ENCODE measurements at places on chromosomes 11 and 22.

DNA sequence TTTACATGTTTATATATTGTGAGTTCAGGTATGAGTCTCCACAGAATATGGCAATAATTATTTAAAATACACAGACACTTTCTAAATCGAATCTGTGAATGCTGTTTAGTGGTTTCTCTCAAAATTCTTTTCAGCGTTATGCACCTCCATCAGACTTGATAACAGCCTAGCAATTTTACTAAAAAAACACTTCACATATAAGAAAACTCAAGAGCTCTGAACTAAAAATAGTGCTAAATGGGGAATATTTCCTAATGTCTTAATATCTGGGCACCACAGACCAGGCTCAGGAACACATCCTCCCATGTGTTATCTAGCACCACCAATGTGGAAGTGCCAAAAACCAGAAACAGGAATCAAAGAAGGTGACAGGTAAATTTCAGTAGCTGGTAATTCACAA lies 47.9 kb downstream of the ARHGAP32 start:
- H3K27ac ChIP-seq, result no peak overlapping the region
- H3K36me3 ChIP-seq, result no peaks in the 10 kb centered on the region
- no peaks in the 10 kb centered on the region for H3K4me1 ChIP-seq
- no peaks in the 10 kb centered on the region for H3K27me3 ChIP-seq

- DNase-seq, result no peak
- no peak overlapping the region for H3K4me3 ChIP-seq
- no peaks in the 10 kb centered on the region for H3K36me3 ChIP-seq
Observed at GRCh38 chr22:27715106-27715505, 86.5 kb downstream of the MN1 start.

- no peaks in the 10 kb centered on the region for H3K27me3 ChIP-seq
- H3K36me3 ChIP-seq, result peaks cover 18% of the 10 kb centered on the region
- peak overlapping the region; percentile 97 for H3K27ac ChIP-seq
- peak; percentile 97 for DNase-seq
Observed at GRCh38 chr11:67505605-67506396, 638 bp upstream of the PITPNM1 start.

DNA sequence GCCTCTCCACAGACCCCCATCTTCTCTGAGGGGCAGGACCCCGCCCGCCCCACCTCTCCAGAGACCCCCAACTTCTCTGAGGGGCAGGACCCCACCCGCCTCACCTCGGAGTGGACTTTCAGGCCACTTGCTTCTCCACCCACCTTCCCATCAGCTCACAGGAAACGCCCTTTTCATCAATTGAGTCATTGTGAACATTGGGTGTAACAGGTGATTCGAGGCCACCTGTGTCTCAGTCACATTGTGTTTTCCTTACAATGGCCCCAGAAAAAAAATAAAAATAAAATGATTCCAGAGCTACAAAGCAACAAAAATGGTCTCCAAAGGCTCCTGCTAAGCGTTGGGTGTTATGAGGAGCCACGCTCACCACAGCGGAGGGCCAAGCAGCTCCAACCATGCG lies 36.0 kb downstream of the BRD1 start:
- no peak overlapping the region for H3K4me3 ChIP-seq
- H3K27ac ChIP-seq, result peak overlapping the region; percentile 75
- no peaks in the 10 kb centered on the region for H3K27me3 ChIP-seq
- peak; percentile 35 for DNase-seq
- H3K36me3 ChIP-seq, result peaks cover 37% of the 10 kb centered on the region
- peaks cover 39% of the 10 kb centered on the region for H3K4me1 ChIP-seq

GRCh38 chr11:63443714-63444113 lies 47.3 kb downstream of the PLAAT5 start:
- peak; percentile 44 for DNase-seq
- no peak overlapping the region for H3K27ac ChIP-seq
- no peak overlapping the region for H3K4me3 ChIP-seq
- no peaks in the 10 kb centered on the region for H3K27me3 ChIP-seq
- H3K36me3 ChIP-seq, result no peaks in the 10 kb centered on the region

GRCh38 chr11:47986219-47986618 lies 5.9 kb downstream of the PTPRJ start:
- peaks cover 63% of the 10 kb centered on the region for H3K4me1 ChIP-seq
- no peak for DNase-seq
- H3K36me3 ChIP-seq, result no peaks in the 10 kb centered on the region

DNA sequence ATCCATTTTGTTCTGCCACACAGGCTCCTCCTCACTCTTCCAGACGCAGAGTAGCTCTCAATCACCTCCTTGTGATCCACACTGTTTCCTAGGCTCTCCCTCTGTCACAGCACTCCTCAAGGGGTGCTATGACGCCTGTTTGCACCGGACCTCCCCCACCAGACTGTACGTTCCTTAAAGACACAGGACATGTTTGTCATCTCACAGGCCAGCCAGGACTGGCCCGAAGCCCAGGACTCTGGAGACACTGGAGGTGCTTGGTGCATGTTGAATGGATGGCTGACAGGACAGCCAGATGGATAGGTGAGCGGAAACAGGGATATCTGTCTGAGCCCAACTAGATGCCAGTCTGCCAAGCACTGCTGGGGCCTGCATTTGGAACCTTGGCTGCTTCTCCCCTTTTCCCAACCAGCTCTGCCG lies 13.6 kb downstream of the PLA2G6 start:
- H3K27me3 ChIP-seq, result no peaks in the 10 kb centered on the region
- DNase-seq, result no peak
- no peak overlapping the region for H3K4me3 ChIP-seq
- H3K4me1 ChIP-seq, result peaks cover 14% of the 10 kb centered on the region
- H3K36me3 ChIP-seq, result peaks cover 17% of the 10 kb centered on the region

GRCh38 chr22:50017701-50018224 lies 5.2 kb upstream of the IL17REL start:
- H3K4me1 ChIP-seq, result peaks cover 30% of the 10 kb centered on the region
- no peak overlapping the region for H3K27ac ChIP-seq
- H3K4me3 ChIP-seq, result peak overlapping the region; percentile 77

GRCh38 chr22:45626198-45626651 lies 45.4 kb upstream of the ATXN10 start:
- H3K36me3 ChIP-seq, result no peaks in the 10 kb centered on the region
- H3K27me3 ChIP-seq, result peaks cover 5% of the 10 kb centered on the region
- no peak overlapping the region for H3K27ac ChIP-seq
- H3K4me3 ChIP-seq, result no peak overlapping the region
- H3K4me1 ChIP-seq, result no peaks in the 10 kb centered on the region

DNA sequence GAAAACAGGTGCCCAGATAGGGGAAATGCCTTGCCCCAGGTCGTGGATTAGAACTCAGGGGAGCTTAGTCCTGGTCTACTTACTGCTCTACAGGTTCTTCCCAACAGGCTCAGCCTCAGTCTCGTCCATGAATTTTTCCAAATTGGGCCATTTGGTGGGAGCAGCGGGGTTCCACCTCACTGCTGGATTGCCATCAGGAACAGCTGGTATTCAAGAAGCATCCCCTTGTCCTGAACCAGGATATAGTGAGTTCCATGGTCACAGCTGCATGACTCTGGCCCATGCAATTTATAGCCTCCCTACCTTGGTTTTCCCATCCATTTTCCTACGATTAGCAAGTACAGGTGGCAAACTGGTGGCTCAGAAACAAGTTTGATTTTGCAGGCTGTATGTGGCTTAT lies 6.6 kb upstream of the UBE2L6 start:
- no peak for DNase-seq
- peaks cover 6% of the 10 kb centered on the region for H3K4me1 ChIP-seq
- H3K4me3 ChIP-seq, result no peak overlapping the region

DNA sequence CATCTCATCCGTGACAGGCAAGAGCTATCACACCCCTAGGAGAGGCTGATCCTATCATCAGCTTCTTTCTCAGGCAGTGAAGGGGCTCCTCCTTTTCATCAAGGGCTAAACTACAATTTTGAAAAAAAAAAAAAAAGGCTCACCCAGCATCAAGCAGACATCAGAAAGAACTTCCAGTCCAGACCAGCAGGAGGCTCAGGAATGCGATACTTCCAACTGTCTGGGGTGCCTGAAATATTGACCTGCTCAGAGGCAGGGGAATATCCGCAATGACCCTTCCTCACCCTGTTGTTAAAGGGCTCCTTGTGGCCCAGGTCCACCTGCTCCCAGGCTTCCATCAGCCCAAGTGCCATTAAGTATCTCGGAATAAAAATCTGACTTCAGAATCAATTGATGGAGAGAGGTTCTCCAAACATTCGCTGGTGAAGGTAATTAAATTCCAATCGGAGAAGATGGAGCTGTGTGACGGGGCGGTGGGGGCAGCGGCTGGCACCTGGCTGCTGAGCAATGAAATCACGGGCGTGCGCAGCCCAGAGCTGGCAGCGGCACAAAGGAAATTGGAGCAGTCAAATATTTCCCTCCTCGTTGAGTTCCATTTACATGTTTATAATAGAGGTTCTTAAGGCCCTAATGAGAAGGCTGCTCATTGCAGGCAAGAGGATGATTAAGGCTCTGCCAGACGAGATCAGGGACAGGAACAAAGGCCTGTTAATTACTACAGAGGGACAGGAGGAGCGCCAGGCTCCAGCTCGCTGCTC lies 69.0 kb upstream of the THY1 start:
- H3K4me3 ChIP-seq, result no peak overlapping the region
- DNase-seq, result no peak
- no peaks in the 10 kb centered on the region for H3K36me3 ChIP-seq
- peaks cover 3% of the 10 kb centered on the region for H3K27me3 ChIP-seq
- H3K4me1 ChIP-seq, result no peaks in the 10 kb centered on the region
- H3K27ac ChIP-seq, result no peak overlapping the region
